ENCODE measurements at places on chromosomes 2 and 18.

DNA sequence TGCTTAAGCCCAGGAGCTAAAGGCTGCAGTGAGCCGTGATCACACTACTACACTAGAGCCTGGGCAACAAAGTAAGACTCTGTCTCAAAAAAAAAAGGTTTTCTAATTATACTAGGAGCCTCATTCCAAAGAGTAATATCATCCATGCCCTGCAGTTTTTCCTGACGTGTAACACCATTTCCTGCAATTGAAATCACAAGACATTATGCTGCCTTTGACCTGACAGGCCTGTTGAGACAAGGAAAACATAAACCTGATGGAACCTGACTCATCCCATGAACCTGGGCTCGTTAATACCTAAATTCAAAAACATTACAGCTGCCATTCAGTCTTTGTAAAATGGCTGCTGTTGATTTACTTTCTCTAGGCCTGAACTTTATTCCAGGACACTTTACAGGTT lies 58.7 kb upstream of the PEX13 start:
- no peak for DNase-seq

- no peak for DNase-seq
Measured at GRCh38 chr2:104781151-104781550, 72.8 kb upstream of the POU3F3 start.

DNA sequence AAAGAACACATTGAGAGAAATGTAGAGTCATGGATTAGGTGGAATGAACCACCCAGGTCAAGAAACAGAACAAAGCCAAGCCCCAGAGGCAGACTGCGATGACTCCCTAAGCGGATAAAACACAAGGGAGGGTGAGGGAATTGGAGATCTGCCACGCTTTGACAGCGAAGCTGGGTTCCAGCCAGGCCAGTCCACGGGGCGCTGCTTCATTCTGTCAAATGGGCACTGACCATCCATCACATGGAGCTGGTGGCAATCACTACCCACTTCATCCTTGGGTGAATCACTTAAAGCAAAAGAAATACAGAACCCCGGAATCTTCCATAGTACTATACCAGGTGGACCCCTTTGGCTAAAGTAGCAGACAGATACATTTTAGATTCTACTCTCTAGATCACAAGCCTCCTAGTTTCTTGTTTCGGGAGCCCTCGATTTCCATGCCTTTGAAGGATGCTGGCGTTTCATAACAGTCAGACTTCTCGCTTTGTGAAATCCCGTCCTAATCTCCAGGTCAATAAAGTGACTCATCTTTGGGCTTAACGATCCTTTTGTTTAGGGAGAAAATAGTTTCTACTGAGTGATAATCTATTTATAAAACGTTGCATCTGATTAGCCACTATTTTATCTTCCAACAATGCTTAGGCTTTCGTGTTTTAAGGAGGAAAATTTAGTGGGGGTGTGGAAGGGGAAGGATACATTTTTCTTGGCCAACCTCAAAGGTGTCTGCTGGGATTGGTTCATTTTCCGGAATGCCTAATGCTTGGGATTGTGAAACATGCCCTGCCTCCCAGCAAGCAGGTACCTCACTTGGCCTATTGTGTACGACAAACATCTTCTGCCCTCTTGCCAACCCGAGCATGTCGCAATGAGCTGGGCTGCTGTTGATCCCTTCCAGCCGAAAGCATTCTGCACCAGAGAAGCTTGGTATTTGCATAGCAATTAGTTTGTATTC lies 44.1 kb upstream of the HDAC4 start:
- no peak for DNase-seq

DNA sequence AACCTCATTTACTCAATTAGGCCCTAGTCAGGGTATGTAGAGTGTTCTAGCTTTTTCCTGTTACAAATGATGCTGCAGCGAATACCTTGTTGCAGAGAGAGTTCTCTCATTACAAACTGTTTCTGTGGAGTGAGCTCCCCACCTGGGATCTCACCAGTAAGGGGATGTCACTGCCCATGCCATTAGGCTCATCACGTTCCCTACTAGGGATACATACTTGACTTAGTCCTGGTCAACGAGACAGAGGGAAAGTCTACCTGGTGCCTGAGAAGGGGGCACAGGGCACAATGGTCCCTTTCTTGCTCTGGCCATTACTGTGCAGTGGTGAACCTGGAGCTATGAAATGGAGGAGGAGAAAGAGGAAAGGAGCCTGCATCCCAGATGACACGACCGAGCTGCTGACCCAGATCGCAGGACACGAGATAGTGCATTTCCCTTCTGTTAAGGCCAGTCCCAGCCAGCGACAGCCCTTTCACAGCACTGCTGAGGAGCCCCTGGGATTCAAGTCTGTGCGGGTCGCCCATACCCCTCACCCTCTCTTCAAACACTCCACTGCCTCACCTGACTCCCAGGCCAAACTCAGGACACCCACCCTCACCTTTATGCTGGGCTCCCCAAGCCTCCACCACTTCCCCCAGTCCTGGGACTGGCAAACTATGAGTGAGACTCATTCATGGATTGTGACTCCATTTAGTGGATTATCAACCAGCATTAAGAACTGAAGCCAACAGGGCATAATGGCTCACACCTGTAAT lies 16.0 kb downstream of the MALL start:
- no peak for DNase-seq

DNA sequence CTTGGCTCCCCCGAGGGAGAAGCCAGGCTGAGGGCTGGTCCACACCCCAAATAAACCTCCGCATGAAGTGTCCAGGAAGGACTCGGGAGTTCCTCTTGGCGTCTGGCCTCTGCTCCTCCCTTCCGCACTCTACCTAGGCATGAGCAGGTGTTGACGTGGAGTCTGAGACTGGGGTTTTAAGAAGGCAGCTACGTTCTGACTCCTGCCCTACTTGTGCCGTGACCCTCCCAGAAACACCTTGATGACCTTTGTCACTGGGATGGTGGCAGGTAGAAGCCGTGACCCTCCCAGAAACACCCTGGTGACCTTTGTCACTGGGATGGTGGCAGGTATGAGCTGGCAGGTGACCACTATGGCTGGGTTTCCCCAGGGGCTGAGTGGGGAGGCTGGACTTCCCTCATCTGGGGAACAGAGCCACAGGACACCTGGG lies 54.8 kb downstream of the HS6ST1 start:
- no peak for DNase-seq

DNA sequence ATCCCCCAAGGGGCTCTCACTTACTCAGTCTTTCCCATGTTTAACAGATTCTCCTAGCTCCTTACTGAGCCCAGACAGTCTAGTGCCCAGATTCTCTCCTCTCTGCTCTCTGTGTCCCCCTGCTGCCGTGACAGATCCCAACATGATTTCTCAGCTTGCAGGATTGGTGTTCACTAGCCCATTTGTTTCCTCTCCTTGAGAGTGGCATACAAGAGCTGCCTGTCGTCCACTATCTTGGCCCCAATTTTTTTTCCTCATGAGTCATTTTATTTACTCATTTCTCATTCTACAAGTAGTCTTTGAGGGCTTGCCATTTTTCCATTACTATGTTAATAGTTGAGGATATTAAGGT lies 199.9 kb upstream of the FN1 start:
- no peak for DNase-seq

- DNase-seq: no peak
Measured at GRCh38 chr2:47088371-47089082, 66.6 kb downstream of the STPG4 start.

GRCh38 chr2:68280796-68281195 lies 28.5 kb upstream of the PPP3R1 start:
- no peak for DNase-seq

DNA sequence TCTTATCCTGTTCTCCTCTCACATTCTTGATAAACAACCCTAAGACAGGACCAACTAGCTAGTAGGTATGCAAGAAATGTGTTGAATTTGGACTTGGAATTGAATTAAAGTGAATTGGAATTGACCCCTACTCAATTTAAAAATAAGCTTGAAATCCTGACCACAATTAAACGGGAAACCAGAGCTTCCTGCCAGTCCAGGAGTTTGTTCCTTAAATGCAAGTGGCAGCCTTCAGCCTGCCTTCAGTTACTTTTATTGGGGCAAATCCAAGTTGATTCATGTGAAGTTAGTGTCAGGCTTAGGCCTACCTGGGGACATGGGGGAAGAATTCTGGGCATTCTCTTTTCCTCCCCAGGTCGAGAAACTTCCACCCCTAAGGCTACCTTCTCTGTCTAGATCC lies 457.6 kb downstream of the BCL11A start:
- DNase-seq: no peak

DNA sequence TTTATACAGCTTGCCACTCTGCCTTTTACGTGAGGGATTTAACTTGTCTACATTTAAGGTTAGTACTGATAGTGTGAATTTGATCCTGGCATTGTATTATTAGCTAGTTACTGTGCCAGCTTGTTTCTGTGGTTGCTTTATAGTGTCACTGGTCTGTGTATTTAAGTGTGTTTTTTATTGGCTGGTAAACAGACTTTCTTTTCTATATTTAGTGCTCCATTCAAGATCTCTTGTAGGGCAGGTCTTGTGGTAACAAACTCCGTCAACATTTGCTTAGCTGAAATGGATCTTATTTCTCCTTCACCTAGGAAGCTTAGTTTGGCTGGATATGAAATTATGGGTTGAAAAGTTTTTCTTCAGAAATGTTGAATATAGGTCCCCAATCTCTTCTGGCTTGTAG lies 1971.0 kb upstream of the LRRTM1 start:
- DNase-seq: no peak

- DNase-seq: no peak
Measured at GRCh38 chr2:130316596-130316995, 26.1 kb upstream of the IMP4 start.

DNA sequence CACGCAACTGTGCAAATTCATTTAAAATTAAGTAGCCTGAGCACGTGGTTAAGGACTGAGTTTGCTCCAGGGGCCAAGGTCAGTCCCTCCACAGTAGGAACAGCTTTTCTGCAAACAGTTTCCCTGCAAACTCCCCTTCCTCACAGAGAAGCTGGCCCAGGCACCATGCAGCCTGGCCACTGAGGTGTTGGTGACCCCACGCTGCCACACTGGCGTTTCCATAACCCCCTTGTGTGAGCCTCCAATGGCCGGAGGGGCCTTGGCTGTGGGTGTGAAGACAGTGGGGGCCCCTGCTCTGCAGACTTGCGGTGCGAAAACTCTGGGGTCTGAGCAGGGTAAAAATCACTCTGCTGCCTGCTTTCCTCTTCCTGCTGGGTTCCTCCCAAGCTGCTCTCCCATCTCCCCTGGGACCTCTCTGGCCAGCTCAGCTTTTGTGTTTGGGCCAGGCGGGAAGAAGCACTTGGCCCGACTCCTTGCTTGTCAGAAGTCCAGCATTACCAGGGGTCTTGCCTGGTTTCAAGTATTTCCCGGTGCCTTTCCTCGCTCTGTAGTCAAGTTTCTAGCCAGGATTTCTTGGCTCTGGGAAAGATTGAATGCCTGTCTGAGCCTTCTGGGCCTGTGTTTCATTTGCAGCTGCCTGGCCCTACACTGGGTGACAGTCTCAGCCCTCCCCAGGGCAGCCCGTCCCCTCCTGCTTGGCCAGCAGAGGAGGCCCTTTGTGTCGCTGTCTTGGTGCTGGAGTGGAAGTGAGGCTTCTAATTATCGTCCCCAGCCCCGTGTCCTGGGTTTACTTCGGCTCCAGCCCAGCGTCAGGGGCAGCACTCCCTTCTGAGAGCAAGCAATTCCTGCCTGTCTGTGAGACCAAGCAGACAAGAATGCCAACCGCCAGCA lies 131.4 kb upstream of the SLC1A4 start:
- DNase-seq: no peak

GRCh38 chr2:40147360-40147759 lies 304.5 kb downstream of the SLC8A1 start:
- DNase-seq: no peak

GRCh38 chr2:65901756-65902155 lies 469.4 kb upstream of the SPRED2 start:
- DNase-seq: no peak

DNA sequence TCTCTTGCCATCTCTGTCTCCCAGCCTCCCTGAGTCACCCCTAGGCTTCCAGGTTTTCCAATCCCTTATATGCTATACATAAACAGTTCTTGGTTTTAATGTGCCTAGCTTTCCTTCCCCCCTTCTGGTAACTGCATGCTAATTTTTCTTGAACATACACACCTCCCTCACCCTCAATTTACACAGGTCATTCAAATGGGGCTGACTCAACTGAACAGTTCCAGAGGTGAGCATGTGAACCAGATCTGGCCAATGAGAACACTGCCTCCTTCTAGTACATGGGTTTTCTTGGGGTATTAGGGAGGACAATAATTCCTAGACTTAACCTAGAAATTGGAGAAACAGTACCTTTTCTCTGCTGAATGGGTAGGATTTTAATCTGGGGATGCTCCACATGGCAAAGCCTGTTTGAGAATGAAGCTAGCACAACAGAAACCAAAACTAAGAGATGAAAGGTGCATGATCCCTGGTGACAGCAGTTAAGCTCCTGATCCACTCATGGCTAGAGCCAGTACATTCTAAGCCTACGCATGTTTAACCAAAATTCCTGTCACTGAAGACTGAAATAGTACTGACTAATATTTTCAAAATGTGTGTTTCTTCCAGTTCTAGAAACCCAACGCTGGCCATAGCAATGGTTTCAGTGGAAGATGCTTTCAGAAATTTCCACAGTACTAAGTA lies 11.8 kb downstream of the SLC25A12 start:
- no peak for DNase-seq

GRCh38 chr2:71517851-71518250 lies 64.5 kb downstream of the DYSF start:
- no peak for DNase-seq

DNA sequence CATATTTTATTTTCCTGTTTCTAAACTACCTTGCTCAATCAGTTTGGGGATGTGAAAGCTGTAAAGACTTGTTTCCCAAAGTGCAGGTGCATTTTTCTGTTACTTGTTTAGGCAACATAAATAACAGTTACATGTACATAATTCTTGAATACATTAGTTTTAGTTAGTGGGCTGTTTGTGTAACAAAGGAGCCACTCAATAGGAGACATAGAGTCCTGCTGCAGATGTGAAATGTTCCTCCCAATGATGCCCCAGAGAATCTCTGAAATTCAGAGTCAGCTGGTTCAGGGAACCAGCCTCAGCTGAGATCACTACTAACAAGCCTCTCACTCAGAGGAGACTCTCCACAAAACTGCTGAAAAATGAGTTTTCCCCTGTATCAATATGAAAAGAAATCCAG lies 91.5 kb upstream of the TWSG1 start:
- DNase-seq: no peak

DNA sequence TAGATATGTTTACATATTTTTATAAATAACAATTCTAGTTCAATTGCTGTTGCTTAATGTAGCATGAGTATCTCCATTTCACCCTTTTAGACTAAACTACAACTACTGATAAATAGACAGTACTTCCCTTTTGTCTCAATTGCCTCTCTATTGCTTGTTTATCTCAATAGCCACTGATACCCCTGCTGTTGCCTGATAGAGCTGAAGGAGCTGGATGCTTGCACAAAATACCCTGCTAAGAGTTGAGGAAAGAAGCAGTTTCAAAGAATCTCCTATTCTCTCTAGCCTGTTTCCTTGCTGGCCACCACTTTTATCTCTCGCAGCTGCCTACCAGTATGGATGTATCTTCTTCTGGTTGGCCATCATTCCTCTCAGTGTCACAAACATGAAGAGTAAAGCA lies 16.9 kb upstream of the ZNF804A start:
- DNase-seq: no peak

- no peak for DNase-seq
Measured at GRCh38 chr18:79785831-79786230, 11.9 kb upstream of the KCNG2 start.
